HS-27A (cell line): ENCODE measurements at places on chromosomes 4 and X.

- DNase-seq, result no peak
Observed at GRCh38 chr4:95850161-95850560, 10.3 kb downstream of the PDHA2 start.

DNA sequence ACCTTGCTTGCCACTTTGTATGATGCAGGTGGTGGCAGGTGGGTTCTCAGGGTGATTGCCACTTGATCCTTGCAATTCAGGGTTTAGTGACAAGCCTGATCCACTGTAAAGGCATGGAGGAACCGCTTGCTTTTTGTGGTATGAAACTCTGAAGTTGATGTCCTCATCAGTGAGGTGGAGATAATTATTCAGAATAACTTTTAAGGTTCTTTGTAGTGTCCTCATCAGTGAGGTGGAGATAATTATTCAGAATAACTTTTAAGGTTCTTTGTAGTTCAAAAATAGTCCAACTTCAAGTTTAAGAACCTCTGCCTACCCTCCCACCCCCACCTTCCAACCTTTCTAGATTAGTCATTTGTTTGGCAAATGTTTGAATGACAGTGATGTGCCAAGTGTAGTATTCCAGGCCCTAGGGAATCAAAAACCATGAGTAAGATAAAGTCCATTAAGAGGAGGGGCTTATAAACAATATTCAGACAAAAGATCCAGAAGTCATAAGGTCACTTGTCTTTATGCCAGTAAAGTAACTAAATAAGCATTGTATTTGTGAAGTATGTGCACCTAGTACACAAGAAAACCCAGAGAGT is 51.2 kb downstream of the DCUN1D4 start:
- DNase-seq, result no peak

DNA sequence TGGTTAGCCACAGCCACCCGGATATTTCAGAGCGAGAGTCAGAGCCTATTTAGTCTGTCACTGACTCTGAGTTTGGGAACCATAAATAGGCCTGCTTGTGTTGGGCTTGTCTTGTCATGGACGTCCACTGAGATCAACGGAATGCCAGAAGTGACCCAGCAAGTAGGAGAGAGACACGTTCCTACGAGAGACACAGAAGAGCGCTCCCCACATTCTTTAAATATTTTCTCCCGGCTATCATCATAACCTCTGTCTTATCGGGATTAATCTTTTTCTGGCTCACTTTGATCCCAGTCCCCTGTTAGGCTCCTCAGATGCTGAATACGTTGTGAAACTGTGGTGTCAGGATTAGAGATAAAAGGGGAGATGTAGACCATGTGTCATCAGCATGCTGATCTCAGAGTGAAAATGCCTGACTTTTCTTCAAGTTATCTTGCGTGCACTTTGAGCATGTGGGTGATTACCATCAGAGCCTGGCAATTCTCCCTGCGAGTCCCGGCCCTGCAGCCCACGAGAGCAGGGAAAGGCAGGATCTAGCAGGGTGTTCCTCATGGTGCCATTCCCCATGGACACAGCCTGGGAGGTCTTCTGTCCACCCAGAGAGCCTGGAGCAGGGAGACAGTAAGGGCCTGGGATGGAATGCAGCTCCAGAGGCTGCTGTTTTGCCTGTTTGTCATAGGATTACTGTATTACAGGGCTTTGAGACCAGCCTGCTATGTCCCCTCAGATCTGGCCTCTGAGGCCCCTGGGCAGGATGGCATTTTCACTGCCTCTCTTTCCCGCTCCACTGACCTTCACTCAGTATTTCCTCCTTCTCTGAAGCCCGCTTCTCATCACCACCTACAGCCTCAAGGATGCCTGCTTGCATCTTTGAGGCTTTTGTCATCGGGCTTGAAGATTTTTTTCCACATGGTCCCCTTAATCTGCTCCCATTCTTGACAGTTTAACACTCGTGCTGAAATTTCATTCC is 2.8 kb upstream of the TENM3 start:
- peak; percentile 73 for DNase-seq

DNA sequence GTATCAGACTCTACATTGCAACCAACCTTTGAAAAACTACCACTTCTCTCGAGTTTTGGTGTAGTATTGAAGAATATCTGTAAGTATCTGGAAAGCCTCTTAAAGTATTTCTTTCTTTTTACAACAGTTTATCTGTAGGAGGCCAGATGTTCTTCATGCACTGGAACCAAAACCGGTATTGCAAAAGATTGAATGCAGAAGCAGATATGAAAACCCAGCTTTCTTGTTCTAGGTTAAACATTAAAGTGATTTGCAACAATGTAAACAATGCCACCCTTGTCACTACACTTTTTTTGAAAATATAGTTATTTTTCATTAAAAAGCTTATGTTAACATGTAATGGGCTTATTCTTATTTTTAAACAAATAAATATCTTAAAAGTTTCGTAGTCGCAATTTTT is 27.2 kb downstream of the PLS3 start:
- DNase-seq, result no peak

- DNase-seq, result no peak
Observed at GRCh38 chr4:6622744-6623143, 17.7 kb upstream of the MRFAP1 start.

- DNase-seq, result no peak
Observed at GRCh38 chr4:59341506-59341905, 1858.6 kb upstream of the ADGRL3 start.
